Esophagus squamous epithelium (tissue), 5 donors: ENCODE measurements at places on chromosomes 5 and 9. TPM values are rescaled to one million over a fixed set of nuclear protein-coding genes. Genes with fewer than 3 reads are reported as not detected.

DNA sequence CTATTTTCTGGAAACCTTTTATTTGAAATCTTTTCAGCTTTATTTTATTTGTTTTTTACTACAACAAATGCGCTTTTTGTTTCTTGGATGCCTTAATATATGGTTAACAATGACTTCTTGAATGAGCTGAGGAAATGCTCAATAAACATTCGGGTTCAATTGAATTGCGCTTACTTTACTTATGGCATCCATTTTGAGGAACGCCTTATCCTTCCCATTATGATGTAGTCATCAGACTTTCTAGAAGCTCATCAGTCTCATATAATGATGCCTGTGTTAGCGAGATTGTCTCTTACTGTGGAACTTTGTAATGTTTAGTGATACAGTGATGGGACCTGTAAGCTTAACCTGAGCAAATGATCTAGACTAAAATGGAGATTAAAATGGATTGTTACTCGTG lies 916 bp downstream of the SHLD3 start:
- H3K27me3 ChIP-seq: no peaks in the 10 kb centered on the region
- peak overlapping the region; percentile 90 for H3K27ac ChIP-seq
- DNase-seq: no peak
- H3K4me1 ChIP-seq: peaks cover 45% of the 10 kb centered on the region
- no peaks in the 10 kb centered on the region for H3K36me3 ChIP-seq
- peak overlapping the region; percentile 91 for H3K4me3 ChIP-seq

GRCh38 chr5:96004087-96004486 lies 42.4 kb upstream of the ELL2 start:
- H3K4me3 ChIP-seq: no peak overlapping the region
- H3K27ac ChIP-seq: no peak overlapping the region
- no peak for DNase-seq
- H3K36me3 ChIP-seq: no peaks in the 10 kb centered on the region

- H3K4me1 ChIP-seq: peaks cover 41% of the 10 kb centered on the region
- H3K4me3 ChIP-seq: peak overlapping the region; percentile 43
- H3K27me3 ChIP-seq: no peaks in the 10 kb centered on the region
- H3K27ac ChIP-seq: peak overlapping the region; percentile 74
- H3K36me3 ChIP-seq: peaks cover 6% of the 10 kb centered on the region
- DNase-seq: no peak
These were observed 92.1 kb downstream of the DAB2IP start for GRCh38 chr9:121743441-121744001.

DNA sequence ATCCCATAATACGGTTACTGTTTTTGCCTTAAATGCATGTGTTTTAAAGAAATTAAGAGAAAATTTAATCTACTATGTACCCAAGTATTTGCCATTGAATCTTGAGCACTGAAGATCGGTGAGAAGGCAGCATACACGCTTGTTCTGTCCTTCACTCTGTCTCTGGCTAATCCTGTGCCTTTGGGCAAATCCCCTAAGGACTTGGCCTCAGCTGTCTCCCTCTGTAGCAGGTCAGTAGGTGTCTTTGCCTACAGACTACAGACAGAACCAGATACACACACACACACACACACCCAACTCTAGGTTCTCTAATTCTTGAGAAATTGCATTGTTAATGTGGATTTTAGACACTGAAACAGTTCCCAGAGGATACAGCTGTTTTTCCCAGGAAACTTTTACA lies 117.4 kb downstream of the WDR41 start:
- no peaks in the 10 kb centered on the region for H3K4me1 ChIP-seq
- no peaks in the 10 kb centered on the region for H3K36me3 ChIP-seq
- no peak overlapping the region for H3K27ac ChIP-seq
- H3K4me3 ChIP-seq: no peak overlapping the region

The SPINK6 gene
- total RNA-seq: not detected

GRCh38 chr5:181173420-181174342 lies 26.3 kb downstream of the OR2V2 start:
- H3K4me3 ChIP-seq: no peak overlapping the region
- H3K4me1 ChIP-seq: no peaks in the 10 kb centered on the region
- H3K27me3 ChIP-seq: peaks cover 12% of the 10 kb centered on the region
- no peaks in the 10 kb centered on the region for H3K36me3 ChIP-seq

DNA sequence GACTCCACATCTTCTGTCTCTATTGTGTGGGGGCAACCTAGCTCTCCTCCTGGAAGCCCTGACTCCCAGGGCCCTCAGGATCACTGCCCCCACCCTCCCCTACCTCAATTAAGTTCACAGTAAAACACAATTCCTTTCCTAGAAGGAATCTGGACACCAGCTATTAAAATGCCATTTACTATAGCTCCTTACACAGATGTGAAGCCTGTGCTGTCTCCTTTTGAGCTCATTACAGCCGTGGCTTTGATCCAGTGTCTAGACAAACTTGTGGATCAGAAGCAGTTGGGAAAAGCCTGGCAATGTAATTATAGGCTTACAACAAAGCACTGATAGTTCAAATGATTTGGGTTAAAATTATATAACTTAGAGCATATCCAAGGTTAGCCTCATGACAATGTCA lies 107.0 kb upstream of the SMIM23 start:
- H3K27ac ChIP-seq: no peak overlapping the region
- DNase-seq: no peak
- no peaks in the 10 kb centered on the region for H3K36me3 ChIP-seq
- no peaks in the 10 kb centered on the region for H3K27me3 ChIP-seq

The REEP2 gene
- total RNA-seq: 0.11 TPM

The FST gene
- total RNA-seq: 1.6 TPM

- no peak for DNase-seq
- no peak overlapping the region for H3K4me3 ChIP-seq
- H3K27me3 ChIP-seq: no peaks in the 10 kb centered on the region
- H3K27ac ChIP-seq: no peak overlapping the region
- no peaks in the 10 kb centered on the region for H3K36me3 ChIP-seq
These were observed 274.3 kb upstream of the ANKRD55 start for GRCh38 chr5:56507351-56507930.

The FBP2 gene
- not detected for total RNA-seq

The FBN2 gene
- 0.57 TPM for total RNA-seq

DNA sequence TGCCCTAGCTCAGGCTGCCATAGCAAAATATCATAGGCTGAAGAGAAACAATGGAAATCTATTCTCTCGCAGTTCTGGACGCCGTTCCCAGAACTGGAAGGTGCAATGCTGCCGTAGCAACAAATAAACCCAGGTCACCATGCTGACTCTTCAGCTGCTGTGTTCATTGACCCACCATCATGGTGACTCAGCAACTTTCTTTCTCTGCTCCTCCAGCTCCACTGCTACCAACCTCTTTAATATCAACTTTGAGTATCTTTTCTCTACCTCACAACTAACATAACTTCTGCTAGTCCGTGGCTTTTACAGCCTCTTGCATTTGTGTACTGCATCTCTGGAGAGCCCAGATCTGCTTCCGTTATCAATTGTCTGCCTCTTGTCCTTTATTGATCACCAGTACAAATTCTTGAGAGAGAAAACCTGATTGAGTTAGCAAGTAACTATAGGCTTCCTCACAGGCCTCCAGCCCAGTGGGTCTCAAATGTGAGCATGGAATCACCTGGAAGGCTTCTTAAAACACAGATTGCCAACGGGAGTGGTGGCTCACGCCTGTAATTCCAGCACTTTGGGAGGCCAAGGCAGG lies 47.3 kb upstream of the SLC30A5 start:
- peaks cover 9% of the 10 kb centered on the region for H3K4me1 ChIP-seq
- no peak for DNase-seq
- no peak overlapping the region for H3K4me3 ChIP-seq

The ADAMTS6 gene
- total RNA-seq: 0.32 TPM

- no peaks in the 10 kb centered on the region for H3K4me1 ChIP-seq
- no peaks in the 10 kb centered on the region for H3K27me3 ChIP-seq
- H3K4me3 ChIP-seq: no peak overlapping the region
- no peak for DNase-seq
These were observed 118.0 kb downstream of the ESM1 start for GRCh38 chr5:54867310-54867944.

DNA sequence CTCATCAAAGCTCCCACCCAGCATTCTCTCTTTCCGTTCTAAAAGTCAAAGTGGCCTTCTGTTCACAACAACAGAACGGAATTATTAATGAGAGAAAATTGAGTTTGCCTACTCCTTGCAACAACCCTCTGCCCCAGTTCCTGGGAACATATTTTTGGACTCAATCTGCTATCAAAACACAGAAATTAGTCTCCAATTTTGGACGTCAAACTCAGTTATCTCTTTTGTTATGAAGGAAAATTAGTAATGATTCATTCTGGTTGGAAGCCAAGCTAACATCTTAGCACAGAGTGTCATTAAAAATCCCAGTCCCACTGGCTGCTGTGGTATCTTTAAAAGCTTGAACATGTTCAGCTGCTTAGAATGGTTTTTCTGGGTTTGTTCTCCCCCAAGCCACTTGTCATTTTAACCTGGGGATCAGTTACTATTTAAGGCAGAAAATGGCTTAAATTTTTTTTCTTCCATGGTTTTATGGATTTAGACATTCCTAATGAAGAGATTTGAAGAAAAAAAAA lies 343.2 kb downstream of the TRIM32 start:
- H3K36me3 ChIP-seq: no peaks in the 10 kb centered on the region
- H3K27ac ChIP-seq: no peak overlapping the region
- DNase-seq: no peak
- H3K4me1 ChIP-seq: no peaks in the 10 kb centered on the region
- H3K27me3 ChIP-seq: no peaks in the 10 kb centered on the region

DNA sequence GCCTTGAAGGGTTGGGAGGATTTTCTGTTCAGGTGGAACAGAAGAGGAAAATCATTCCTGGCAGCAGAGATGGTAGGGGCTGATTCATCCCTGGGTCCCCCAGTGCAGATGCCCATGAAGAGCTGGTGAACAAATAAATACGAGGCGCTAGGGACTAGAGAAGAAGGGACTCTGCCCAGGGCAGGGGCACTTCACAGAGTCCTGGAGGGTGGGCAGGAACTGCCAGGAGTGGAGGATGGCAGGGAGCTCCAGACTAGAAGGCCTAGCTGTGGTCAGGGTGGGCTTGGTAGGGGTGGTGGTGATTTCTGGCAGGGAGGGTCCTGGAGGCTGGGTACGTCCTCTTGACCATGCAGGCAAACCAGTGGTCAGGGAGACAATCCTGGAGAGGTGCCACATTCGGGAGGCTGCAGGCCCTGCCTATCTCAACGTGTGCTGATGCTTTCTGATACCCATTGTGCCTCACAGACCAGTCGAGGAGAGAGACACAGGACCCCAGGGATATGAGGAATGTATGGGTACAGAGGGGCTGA lies 69.9 kb downstream of the CRB2 start:
- H3K27me3 ChIP-seq: no peaks in the 10 kb centered on the region
- no peak overlapping the region for H3K27ac ChIP-seq
- H3K36me3 ChIP-seq: peaks cover 34% of the 10 kb centered on the region
- no peaks in the 10 kb centered on the region for H3K4me1 ChIP-seq
- DNase-seq: no peak

DNA sequence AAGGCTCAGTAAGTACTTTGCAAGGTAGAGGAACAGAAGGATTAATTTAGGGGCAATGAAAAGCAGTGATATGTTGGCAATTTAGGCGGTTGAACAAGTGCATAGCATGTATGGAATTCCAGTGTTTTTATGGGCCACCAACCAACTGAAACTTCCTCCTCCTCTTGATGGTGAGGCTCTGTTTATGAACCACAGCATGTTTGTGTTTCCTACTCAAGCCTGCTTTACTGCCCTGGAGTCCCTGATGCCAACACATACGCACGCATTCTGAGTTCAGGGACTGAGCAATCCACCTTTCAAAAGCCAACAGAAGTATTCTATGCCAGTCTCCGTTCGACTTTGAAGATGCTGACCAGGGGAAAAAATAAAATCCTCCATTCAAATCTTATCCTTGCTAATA lies 417.5 kb downstream of the EFNA5 start:
- no peaks in the 10 kb centered on the region for H3K36me3 ChIP-seq
- H3K27me3 ChIP-seq: no peaks in the 10 kb centered on the region
- H3K27ac ChIP-seq: no peak overlapping the region
- no peak overlapping the region for H3K4me3 ChIP-seq
- DNase-seq: no peak

- no peaks in the 10 kb centered on the region for H3K27me3 ChIP-seq
- H3K4me3 ChIP-seq: no peak overlapping the region
- H3K27ac ChIP-seq: no peak overlapping the region
- H3K36me3 ChIP-seq: no peaks in the 10 kb centered on the region
- no peak for DNase-seq
These were observed 396.5 kb downstream of the ZNF608 start for GRCh38 chr5:124349931-124350330.

- H3K4me3 ChIP-seq: no peak overlapping the region
- no peak overlapping the region for H3K27ac ChIP-seq
- no peaks in the 10 kb centered on the region for H3K36me3 ChIP-seq
- DNase-seq: no peak
- no peaks in the 10 kb centered on the region for H3K27me3 ChIP-seq
- no peaks in the 10 kb centered on the region for H3K4me1 ChIP-seq
These were observed 283.6 kb downstream of the NR3C1 start for GRCh38 chr5:143119881-143120341.

The FGF10 gene
- not detected for total RNA-seq

The TAF1L gene
- not detected for total RNA-seq

The GRIN1 gene
- total RNA-seq: not detected

DNA sequence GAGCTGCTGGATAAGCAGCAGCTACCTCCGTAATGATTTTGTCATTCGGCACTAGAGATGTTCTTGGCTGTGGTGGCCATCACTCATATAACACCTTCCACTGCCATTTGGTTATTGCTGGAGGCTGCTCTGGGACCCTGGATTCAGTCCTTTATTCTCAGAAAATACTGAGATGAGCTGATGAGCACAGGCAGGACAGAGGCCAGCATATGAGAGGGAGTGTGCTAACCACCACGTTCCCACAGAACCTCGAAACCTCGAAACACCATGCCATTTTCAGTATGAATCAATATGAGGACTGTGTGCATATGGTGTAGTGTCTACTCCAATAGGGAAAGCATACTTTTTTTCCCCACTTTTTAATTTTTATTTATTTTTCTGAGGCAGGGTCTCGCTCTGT lies 56.6 kb downstream of the ADAM19 start:
- H3K4me3 ChIP-seq: no peak overlapping the region
- no peak overlapping the region for H3K27ac ChIP-seq
- H3K4me1 ChIP-seq: peaks cover 17% of the 10 kb centered on the region
- H3K36me3 ChIP-seq: peaks cover 16% of the 10 kb centered on the region
- DNase-seq: no peak

The ITGA1 gene
- total RNA-seq: 88.9 TPM

- no peaks in the 10 kb centered on the region for H3K4me1 ChIP-seq
- DNase-seq: no peak
- H3K27me3 ChIP-seq: no peaks in the 10 kb centered on the region
- H3K36me3 ChIP-seq: no peaks in the 10 kb centered on the region
These were observed 651.6 kb upstream of the RORB start for GRCh38 chr9:73845539-73845938.

DNA sequence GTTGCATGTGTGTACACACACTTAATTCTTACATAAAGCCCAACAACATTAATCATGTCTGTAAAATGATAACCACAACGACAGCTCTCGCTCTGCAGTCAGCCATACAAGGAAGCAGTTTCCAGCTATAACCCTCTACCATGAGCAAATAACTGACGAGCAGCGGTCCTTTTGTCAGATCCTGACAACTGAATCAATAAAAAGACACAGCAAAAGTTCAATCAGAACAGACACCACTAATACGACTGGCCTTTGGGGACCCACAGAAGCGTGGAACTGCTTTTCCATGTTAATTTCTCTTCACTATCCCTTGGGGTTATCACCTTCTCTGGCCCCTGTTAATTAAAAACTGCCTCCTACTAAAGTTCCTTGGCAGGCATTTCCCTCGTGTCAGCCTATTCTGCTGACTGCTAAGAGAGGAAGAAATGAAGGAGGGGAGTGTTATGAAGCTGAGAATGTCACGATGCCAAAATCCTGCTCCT lies 722.8 kb upstream of the GRAMD2B start:
- no peak for DNase-seq
- no peaks in the 10 kb centered on the region for H3K27me3 ChIP-seq
- H3K36me3 ChIP-seq: no peaks in the 10 kb centered on the region
- peak overlapping the region; percentile 4 for H3K4me3 ChIP-seq
